Activated CD4-positive, alpha-beta T cell treated with anti-CD3 and anti-CD28 coated beads, Interleukin-2, amount 10 ng/mL, durations not matched to agents 7 days and 5 days (primary cell): ENCODE measurements at places on chromosomes 7 and 10. TPM values are rescaled to one million over a fixed set of nuclear protein-coding genes. Genes with fewer than 3 reads are reported as not detected.

The A1CF gene
- not detected for total RNA-seq

GRCh38 chr7:155466814-155467733 is 9.1 kb downstream of the EN2 start:
- no peak overlapping the region for H3K4me3 ChIP-seq
- peak overlapping the region; percentile 50 for H3K27ac ChIP-seq
- H3K4me1 ChIP-seq = peaks cover 3% of the 10 kb centered on the region
- H3K27me3 ChIP-seq = peaks cover 85% of the 10 kb centered on the region
- no peaks in the 10 kb centered on the region for H3K36me3 ChIP-seq

DNA sequence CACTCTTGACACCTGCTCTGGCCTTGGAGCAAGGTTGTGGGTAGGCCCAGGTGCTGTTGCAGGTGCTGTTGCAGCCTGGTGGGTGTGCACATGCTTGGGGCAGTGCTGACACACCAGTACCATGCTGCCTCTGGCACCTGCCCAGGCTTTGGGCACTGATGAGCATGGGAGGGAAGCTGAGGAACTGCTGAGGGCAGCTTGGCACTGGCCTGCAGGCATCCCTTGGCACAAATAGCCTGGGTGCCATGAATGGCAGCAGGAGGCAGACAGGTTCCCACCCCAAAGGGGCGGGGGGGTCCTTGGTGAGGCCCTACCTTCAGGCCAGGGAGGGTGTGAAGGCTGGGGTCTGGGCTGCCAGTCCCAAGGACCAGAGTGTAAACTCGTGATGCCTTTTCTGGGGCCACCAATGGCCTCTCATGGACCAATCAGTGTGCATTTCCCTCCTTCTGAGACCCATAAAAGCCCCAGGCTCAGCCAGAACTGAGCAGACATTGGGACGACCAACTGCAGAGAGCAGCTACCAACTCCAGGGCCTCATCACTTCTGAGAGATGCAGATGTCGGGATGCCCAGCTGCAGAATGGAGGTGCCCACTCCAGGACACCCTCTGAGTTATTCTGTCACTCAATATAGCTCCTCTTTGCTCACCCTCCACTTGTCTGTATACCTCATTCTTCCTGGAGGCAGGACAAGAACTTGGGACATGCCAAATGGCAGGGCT is 547.4 kb downstream of the ZWINT start:
- H3K27ac ChIP-seq = no peak overlapping the region
- no peaks in the 10 kb centered on the region for H3K36me3 ChIP-seq
- H3K4me3 ChIP-seq = no peak overlapping the region
- DNase-seq = no peak

- no peaks in the 10 kb centered on the region for H3K4me1 ChIP-seq
- H3K27ac ChIP-seq = no peak overlapping the region
- H3K4me3 ChIP-seq = no peak overlapping the region
- no peak for DNase-seq
Observed at GRCh38 chr10:21347043-21347784, 178.3 kb downstream of the SKIDA1 start.

The INHBA gene
- not detected for total RNA-seq

DNA sequence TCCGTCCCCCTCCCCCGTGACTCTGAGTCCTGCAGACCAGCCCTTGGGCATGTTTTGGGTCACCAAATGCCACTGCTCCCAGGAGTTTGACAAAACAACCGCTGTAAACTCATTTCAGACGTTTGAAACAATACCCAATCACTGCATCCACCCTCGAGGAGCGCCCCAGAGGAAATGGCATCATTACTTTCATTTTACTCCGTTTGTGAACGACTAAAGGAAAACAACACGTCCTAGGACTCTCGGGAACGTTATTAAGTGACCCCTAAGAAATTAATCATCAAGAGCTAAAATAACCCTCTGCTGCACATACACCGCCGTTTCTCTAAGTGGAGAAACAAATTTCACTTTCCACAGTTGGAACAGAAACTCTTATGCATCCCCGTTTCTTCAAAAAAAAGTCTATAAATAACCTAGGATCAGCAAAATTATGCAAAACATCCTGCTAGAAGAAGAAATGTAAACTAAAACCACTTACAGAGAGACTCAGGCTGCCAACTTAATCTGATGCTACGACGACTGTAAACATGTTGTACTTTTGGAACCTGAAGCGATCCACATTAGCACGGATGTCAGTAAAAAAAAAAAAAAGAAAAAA is 109.9 kb upstream of the EFCAB10 start:
- peak overlapping the region; percentile 79 for H3K4me3 ChIP-seq
- no peaks in the 10 kb centered on the region for H3K27me3 ChIP-seq
- H3K4me1 ChIP-seq = peaks cover 51% of the 10 kb centered on the region
- H3K27ac ChIP-seq = peak overlapping the region; percentile 98
- DNase-seq = peak; percentile 70

GRCh38 chr10:101897633-101898032 is 54.0 kb upstream of the KCNIP2 start:
- no peaks in the 10 kb centered on the region for H3K4me1 ChIP-seq
- no peak overlapping the region for H3K4me3 ChIP-seq

DNA sequence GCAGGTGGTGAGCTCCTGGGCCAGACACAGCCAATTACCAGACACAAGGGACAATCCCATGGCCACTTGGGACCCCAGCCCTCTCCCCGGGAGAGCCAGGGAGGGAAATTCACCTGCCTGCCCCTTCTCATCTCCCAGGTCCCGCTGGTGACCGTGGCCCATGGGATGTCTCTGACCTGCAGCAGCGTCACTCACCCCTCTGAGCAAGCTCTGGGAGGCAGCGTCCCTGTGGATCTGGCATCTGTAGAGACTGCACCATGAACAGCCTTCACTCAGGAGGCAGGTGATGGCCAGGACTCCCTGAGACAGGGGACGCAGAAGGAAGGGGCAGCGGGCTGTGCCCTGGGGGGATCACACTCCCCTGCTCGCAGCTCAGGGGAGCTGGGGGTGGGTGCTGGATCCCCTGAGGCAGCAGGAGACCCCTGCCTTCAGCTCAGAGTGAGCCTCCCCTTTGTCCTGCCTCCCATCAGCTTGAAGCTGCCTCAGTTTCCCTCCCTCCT is 90.8 kb downstream of the FOXL3 start:
- no peak for DNase-seq
- H3K27me3 ChIP-seq = peaks cover 28% of the 10 kb centered on the region
- H3K4me3 ChIP-seq = no peak overlapping the region
- H3K36me3 ChIP-seq = peaks cover 4% of the 10 kb centered on the region
- peaks cover 22% of the 10 kb centered on the region for H3K4me1 ChIP-seq
